ENCODE measurements at places on chromosomes 13 and 19.

- no peak for DNase-seq
Observed at GRCh38 chr19:51331193-51331592, 10.7 kb downstream of the VSIG10L start.

GRCh38 chr13:105410602-105411001, 1124.9 kb downstream of the EFNB2 start:
- DNase-seq: no peak

DNA sequence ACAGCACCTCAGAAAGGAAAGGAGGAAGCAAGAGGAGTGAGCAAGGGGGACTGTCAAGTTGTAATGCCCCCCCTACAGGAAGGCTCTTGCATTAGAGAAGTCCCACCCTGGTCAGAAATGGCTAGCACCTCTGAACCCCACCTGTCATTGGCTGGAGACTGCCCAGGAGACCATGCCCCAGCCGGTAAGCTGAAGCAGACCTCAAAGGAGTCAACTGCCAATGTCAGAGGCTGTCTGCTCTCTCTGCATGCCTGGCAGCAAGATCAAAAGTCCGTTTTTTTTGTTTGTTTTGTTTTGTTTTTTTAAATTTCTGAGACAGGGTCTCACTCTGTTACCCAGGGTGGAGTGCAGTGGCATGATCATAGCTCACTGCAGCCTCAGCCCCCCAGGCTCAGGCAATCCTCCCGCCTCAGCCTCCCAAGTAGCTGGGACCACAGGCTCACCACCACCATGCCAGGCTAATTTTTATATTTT, 8.1 kb upstream of the BCL3 start:
- DNase-seq: no peak

- DNase-seq: no peak
Observed at GRCh38 chr13:21949818-21950429, 279.1 kb downstream of the FGF9 start.

DNA sequence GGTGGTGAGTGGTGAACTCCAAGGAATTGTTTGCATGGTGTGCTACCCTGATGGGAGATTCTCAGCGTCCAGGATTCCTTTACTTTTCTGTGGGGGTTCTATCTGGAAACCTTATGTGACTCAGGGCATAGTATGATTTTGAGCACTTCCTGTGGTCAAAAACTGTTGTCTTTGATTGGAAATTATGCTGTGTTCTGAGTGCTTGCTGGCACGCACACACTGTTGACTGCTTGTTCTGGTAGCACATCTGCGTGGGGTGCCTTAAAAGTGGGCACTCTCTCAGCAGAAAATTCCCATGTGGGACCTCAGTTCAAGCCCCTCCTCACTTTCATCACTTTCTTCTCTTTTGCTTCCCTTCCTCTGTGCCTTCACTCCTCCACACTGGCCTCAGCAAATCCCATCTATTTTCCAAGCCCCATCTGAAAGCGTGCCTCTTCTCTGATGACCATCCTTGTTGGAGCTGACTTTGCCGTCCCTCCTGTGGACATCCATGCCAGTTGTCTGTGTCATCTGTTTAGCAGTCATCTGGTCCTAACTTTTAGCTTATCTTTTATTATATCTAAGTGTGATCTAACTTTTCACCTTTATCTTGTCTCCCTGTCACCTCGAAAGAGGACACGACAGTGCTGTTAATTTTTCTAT, 56.4 kb upstream of the NPAS1 start:
- DNase-seq: no peak

DNA sequence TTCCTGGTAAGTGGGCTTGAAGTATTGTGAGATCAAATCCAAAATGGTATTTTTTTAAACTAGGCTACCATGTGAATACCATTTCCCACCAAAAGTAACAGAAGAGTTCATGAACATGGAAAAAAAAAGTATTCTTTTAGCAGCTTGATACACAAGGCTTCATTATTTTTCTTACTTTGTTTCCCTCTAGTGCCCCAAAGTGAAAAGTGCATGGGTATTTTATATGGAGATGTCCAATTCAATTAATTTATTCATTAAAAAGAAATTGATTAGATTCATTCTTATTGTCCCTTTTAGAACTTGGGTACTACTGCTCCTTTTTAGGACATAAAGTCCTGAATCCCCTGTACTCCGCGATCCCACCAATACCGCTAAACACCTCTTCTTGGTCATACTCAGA, 28.6 kb upstream of the SCEL start:
- no peak for DNase-seq

DNA sequence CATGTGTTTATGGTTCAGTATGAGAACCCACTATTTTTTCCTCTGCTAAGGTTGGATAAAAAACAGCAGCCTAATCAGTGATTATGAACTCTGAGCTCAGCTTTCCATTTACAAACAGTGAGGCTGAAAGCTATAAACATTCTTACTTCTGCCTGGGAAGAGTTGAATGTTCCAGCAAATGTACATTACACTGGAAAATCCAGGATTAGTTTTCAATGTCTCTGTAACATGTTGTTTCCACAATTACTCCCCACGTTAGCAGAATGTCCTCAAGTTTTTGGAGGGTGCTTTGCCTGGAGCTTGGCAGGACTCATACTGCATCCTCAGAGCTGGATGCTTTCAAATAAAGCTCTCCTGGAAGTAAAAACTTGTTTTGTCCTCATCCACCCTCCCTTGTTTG, 150.4 kb downstream of the POSTN start:
- no peak for DNase-seq

DNA sequence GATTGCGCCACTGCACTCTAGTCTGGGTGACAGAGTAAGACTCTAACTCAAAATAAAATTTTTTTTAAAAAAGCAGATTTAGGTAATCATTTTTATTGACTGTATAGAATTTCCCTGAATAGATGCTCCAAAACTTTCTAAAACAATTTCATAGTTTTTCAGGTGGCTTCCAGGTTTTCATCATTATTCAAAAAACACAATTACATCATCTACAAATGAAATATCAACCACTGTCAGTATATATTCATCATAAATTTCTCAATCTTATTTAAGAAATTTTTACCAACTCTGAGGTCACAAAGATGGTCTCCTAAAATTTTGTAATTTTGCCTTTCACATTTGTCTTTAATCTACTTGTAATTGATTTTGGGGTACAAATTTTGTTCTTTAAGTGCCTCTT, 48.1 kb downstream of the ZC3H13 start:
- no peak for DNase-seq

DNA sequence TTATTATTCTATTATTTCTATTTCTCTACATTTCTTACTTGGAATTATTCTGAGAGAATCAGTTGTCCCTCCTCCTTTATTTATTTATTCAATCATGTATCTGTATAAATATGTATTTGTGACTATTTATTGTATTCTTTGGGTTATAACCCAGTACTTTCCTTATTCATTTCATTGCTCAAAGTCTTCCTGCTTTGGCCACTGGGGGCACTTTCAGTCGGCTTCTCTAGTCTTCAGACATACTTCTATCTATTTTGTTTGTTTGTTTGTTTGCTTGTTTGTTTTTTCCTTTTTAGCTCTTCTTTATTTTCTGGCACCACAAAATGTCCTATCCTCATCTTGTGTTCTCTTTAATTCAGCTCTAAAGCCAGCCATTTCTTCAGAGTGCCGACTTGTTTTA, 260.4 kb downstream of the NALCN start:
- no peak for DNase-seq

GRCh38 chr19:15431396-15432017, 12.7 kb upstream of the AKAP8L start:
- DNase-seq: no peak

DNA sequence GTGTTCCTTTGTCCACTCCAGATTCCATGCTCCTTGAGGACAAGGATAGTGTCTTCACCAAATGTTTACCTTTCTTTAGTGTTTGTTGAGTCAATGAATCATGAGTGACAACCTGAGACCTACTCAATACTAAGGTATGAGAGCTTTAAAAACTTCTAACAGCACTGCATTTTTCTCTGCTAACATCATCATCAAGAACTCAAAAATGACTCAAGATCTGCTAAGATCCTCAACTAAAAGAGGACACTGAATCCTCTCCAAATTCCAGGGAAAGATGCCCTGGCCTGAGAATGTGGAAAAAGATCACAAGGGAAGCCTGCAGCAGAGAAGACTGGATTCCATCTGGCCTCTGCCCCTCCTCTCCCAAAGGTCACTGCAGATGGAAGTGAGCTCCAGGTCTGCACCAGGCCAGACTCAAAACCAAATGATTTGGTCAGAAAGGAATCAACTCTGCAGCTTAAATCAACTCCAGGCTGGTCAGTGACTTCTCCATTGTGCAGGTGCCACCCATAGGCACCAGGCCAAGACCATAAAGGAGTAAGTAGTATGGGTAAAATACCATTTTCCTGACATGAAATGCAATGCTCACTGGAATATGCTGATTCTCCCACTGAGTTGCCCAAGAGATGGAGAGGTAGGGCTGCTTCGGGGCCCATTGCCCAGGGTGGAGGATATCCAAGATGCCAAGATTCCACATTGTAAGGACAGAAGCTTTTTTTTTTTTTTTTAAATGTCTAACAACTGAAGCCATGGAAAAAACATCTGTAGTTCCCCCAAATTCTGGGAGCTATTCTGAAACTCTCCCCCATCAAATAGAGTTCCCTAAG, 89.5 kb upstream of the DOCK9 start:
- no peak for DNase-seq

DNA sequence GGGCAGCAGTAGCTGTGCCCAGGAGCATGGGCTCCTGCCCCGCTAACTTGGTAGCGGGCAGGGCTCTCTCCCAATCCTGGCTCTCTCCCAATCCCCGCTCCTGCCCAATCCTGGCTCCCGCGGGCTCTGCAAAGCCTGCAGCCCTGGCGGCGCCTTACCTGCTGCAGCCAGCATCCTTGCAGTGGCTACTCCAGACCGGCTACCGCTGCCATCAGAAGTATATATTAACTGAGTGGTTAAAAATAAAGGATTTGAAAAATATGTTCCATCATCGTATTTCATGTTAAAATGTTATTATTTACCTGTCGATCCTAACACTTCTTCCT, 698.2 kb downstream of the SLITRK1 start:
- no peak for DNase-seq
